ENCODE measurements at places on chromosomes 1 and 21. TPM values are rescaled to one million over a fixed set of nuclear protein-coding genes. Genes with fewer than 3 reads are reported as not detected.

DNA sequence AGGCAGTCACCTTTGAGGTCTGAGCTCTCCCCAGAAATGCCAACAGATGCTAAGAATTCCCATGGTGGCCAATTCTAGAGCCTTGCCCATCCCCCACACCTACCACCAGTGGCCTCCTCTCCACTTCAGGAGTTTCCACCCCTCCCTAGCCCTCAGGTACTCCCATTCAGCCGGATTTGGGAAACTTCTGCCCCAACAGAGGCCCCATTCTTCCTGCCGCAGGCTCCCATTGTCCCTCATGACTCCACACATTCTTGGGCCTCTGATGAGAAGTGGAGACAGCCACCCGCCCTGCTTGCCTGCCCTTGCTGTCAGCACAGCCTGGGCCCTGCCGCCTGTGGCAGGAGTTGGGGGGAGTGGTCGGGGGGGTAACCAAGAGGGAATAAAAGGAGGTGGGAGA lies 4.6 kb downstream of the BLACAT1 start:
- no peak for DNase-seq

GRCh38 chr1:46996659-46997281 lies 26.7 kb upstream of the CYP4X1 start:
- DNase-seq = no peak

- DNase-seq = no peak
Observed at GRCh38 chr1:167440345-167440744, 78.0 kb downstream of the CD247 start.

DNA sequence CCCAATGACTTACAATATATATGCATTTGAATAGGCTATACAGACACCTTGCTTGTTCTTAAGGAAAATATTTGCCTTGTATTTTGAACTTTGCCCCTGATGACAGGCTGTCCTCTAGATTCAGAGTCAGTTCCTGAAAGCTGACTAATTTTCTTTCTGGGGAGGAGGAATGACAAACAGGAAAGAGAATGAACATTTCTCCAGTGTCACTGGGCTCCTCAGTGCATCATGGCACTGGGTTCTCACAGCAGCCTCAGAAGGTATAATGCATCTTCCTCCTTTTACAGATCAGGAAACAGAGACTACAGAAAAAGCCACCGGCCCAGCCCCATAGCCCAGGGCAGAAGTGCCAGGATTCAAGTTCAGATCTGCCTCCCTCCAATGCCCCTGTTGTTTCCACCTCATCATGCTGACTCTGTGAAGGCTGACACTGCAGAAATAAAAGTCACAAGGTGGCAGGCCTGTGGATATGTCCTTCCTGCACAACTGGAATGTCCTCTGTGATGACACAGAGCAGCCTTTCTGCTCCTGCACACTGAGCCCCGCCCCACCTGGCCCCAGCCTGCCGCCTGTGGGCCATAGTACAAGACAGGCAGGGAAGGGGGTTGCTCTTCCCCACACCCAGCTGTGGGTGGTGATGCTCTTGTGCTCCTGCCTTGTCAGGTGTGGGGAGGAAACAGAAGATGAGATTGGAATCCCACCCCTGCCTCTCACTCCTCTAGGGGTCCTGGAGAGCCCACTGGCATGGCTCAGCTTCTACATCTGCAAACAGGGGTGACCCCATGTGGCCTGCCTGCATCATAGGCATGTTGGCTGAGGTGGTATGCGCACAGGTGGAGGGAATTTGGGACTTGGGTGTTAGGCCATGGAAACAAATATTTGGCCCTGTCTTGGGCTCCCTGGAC lies 6.4 kb downstream of the TTC22 start:
- no peak for DNase-seq

DNA sequence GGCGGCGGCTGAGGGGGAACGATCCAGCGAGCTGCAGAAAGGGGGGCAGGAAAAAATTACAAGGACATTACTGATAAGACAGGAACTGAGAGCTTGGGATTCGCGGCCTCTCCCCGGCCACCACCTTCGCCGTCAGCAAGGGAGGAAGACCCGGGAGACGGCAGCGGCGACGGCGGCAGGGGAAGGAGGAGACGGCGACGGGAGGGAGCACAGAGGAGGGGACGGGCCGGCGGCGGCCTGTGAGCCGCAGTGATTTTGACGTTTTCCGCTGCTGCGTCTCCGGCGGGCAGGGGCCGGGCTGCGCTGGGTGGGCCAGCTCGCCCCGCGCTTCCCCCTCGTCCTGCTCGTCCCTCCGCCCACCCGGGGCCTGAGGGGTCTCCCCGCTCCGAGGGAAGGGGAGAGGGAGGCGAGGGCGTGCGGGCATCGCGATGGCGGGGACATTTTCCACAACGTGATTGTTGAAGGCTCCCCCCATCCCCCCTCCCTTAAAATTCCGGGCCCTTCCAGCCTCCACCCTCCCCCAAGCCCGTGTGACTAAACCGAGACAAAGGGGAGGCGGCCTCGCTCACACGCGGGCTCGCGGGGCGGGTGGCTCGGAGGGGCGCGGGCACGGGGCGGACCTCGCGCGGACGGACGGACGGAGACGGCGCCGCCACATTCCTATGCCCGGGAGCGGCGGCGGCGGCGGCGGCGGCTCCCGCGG lies 407 bp downstream of the CAMSAP2 start:
- peak; percentile 54 for DNase-seq

DNA sequence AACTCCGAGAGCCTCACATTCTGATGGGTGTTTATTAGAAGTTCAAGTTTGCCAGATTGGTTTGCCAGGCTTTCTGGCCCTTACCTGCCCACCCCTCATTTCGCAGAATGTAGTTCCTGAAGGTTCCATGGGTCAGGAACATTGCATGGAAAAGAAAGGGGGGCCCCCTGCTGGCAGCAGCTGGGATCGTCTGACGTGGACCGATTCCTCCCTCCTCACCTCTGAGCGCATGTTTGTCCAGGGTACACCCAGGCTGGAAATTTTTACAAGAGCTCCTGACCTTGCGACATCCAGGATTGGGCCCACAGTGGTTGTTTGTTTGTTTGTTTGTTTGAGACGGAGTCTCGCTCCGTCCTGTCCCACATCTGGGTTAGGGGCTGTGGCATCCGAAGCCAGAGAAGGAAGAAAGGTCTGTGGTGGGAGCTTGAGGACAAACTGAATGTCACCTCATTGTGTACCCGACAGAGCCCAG lies 126.0 kb upstream of the TMEM51 start:
- DNase-seq = no peak

GRCh38 chr21:46605767-46606426 lies 1.0 kb upstream of the S100B start:
- peak; percentile 39 for DNase-seq

GRCh38 chr1:38671221-38671620 lies 188.4 kb downstream of the RRAGC start:
- DNase-seq = no peak

The POTED gene
- not detected for total RNA-seq

- no peak for DNase-seq
Observed at GRCh38 chr1:39158327-39159086, 46.0 kb upstream of the MACF1 start.

The SMCP gene
- total RNA-seq = not detected

DNA sequence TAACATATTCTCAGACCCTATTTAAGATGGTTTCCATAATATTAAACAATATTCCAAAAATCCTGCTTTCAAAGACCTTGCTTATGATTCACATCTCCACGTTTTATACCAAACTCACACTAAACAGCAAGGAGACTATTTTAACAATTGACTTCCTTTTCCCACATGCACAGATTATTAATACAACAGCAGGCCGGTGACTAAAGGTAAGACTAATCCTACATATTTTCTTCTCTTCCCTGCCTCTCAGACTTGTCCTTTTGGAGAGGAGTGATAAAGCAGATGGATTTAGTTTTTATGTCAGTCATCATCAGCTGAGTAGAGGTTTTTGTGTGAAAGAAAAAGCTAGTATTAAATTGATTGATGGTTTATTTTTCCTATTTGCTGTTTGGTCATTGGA lies 400.6 kb downstream of the NTNG1 start:
- no peak for DNase-seq

The NTMT2 gene
- not detected for total RNA-seq

DNA sequence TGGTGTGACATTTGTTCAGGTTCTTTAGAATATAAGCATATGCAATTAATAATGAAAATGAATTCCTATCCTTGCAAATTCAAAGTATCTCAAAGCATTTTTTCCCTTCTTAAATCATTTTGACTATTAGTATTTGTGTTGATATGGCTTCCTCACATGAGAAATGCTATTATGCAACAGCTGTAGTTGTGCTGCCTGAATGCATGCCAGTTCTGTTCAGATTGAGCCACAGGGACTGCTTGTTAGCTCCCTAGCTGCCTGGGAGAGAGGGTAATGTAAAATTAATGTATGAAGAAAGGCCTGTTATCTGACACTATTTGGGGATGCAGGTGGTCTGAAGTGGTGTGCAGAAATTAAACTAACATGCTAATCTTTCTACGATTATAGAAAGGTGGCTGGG lies 45.5 kb downstream of the CACHD1 start:
- DNase-seq = no peak

DNA sequence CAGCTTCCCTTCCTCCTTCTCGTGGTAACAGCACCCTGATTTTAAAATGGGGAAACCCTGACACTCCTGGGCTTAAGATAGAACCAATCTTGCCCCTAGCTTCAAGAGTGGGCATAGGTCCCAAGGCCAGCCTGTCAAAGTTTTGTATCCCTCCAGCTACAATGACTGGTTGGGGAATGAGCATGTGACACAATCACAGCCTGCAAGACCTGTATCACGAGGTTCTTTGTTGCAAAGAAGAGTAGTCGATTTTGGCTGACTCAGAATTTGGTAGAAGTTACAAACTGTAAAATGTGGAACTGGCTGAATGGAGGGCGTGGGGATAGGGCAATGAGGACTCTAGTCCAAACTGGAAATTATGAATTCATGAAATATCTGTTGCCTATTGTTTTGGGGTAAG lies 18.7 kb downstream of the CTSK start:
- no peak for DNase-seq

DNA sequence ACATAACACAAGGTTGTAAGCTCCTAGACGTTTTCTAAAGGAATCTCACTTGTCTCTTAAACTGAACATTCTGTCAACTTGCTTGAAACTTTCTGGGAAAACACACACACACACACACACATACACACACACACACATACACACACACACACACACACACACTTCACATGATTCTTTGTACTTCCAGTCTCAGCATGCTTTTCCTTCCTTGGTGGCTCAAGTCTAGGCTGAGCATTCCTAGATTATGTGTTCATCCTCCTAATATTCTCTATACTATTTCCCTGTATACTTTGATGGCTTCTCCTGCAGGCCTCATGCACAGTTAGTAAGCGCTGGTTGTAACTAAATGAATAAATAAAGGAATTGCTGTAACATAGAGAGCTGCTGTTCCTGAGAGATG lies 372.1 kb downstream of the PTPRC start:
- no peak for DNase-seq

- DNase-seq = no peak
Observed at GRCh38 chr21:45246386-45247320, 41.0 kb downstream of the POFUT2 start.

- no peak for DNase-seq
Observed at GRCh38 chr1:121558514-121558913, 373.7 kb downstream of the SRGAP2C start.

DNA sequence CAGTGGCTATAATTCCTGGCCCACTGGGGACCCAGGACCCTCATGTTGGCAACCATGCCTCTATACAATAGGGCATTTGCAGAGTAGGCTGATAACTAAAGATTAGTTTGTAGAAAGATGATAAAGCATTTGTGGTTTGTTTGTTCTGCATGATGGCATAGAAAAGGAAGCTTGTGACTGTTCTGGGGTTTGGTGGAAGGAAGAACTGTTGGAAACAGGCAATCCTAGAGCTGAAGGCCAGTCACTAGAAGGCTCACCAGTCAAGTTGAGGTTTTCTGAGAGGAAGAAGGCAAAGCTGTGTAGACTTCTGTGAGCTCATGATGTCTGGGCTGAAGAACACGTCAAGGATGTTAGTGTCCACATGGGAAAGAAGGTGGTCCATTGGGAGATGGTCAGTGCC lies 140.3 kb upstream of the VANGL1 start:
- no peak for DNase-seq

The NBPF11 gene
- total RNA-seq = 13.1 TPM

GRCh38 chr1:100879422-100879821 lies 15.2 kb downstream of the EXTL2 start:
- DNase-seq = no peak

DNA sequence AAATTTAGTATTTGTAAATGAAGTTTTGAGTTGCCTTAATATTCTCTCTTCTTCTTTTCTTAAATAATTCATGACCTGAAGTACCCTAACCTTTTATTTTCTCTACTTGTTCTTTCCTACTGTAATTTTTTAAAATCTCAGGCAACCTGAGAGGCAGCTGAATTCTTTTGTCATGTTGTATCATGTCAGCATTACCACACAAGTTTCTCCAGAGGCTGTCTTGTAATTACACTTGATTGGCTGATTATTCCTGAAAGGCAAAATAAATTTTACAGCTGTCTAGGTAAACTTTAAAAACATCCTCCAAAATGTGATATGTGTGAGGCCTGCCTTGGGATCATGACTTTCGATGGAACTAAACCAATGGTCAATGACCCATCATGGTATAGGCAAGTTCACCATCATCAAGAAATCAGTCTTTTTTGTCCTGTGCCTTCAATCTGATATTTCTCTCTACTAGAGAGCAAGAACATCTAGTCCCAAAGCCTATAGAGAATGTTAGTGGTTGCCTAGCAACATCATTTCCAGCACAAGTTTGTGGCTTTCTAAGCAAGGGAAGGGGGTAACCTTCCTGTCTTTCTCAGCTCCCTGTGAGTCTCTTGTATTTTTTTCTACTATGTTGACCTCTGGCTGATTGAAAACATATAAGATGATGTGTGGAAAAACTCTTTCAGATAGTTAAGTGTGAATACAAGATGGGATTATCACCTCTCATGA lies 115.5 kb downstream of the GABPA start:
- no peak for DNase-seq

DNA sequence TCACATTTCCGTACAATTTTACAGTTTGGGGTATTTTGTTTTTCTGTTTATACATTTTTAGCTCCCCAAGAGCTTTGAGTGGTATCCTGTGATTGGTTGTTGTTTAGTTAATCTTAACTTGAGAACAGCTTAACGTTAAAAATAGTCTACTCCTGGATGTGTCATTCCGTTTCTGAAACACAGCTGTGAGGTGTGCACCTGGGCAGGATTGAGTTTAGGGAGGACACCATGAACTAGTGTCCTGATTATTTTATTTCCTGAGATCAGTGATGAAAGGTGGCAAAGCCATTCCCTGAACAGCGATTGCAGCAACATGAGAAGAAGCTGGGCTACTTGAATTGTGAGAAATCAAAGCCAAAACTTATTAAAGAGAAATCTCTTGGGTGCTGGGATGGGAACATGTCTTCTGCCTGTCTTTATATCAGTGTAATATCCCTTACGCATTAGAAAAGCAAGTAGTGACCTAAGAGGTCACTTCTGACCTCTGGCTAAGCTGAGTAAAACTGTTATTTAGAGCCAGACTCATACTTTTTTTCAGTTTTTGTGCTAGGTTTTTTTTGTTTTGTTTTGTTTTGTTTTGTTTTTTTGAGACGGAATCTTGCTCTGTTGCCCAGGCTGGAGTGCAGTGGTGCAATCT lies 43.4 kb downstream of the ZBTB40 start:
- no peak for DNase-seq

DNA sequence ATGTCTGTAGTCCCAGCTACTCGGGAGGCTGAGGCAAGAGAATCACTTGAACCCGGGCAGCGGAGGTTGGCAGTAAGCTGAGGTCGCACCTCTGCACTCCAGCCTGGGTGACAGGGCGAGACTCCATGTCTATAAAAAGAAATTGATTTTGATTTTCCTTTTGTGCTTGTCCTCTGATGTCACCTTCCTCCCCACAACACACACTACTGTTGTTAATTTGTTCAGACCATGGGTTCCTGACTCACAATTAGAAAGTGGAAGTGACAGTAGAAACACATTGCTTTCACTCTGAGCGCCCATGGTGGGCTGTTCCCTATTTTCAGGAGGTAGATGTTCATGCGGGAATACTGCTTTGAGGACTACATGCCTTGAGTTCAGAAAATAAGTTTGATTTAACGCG lies 165.5 kb upstream of the KCNJ6 start:
- no peak for DNase-seq

The KLHDC8A gene
- total RNA-seq = not detected

Data from CD8-positive, alpha-beta T cell (primary cell).